ENCODE measurements at places on chromosomes 13 and 19.

DNA sequence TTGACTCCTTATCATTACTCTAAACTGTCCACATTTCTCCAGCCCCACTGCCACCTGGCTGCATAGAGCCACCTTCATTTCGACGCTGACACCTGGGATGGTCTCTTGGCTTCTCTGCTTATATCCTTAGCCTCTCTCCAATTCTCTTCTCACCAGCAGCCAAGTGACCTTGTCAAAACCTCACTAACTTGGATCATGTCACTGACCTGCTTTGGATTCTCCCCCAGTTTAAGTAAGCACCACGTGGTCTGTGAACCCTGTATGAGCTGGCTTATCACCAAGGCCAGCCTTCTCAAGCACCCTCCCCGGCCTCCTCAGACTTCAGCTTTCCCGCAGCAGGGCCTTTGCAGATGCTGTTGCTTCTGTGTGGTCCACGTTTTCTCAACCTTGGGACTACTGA, 12.3 kb upstream of the GGACT start:
- DNase-seq = no peak

DNA sequence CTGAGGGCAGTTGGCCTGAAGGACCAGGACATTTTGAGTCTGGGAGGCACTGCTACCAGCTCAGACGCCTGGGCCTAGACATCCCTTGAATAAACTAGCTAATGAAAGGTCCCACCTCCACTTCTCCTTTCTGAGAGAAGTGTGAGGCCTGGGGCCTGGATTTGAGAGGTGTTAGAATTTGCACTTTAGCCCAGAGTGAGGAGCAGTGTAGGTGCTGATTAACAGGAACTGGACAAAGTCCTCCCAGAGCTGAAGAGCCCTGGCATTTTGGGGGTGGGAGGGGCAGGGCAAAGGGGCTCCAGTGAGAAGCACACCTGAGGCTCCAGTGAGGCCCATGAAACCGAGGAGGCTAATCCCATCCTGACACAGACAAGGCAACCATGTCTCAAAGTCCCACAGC, 15.2 kb upstream of the SLC1A5 start:
- DNase-seq = no peak

DNA sequence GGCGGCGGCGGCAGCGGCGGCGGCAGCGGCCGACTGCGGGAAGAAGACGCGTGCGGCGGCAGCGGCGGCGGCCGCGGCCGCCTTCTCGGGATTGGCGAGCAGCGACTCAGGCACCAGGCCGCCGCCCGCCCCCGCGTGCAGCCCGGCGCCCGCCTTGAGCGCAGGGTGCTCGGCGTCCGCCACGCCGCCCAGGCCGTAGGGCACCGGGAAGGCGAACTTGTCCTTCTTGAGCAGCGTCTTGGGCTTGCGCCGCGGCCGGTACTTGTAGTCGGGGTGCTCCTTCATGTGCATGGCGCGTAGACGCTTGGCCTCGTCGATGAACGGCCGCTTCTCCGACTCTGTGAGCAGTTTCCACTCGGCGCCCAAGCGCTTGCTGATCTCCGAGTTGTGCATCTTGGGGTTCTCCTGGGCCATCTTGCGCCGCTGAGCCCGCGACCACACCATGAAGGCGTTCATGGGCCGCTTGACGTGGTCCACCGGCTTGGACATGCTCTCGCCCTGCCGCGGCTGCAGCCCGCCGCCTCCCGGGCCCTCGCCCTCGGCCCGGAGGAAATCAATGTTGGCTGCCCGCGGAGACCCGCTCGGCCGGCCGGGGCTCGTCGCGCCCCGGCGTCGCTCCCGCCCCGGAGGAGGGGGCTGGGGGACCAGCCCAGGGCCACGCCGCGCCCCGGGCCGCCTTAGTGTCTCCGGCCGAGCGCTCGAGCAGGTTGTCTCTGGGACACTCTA, 621 bp downstream of the SOX21 start:
- no peak for DNase-seq

DNA sequence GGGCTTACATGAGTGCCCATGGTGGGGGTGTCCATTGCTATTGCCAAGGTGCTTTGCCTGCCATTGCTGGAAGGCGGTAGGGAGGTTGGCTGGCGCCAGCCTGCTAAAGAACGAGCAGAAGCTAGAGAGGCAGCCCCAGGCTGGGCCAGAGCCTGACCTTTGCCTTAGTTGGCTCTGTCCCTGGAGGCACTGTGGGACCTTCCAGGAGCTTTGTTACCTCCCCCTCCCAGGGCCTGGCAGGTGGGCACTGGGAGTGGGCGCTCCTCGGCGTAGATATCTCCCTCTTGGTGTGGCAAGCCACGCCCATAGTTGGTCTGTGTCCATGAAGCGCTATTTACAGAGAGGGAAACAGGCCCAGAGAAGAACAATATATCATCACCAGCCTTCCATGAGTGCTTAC, 2.3 kb upstream of the SLC25A42 start:
- no peak for DNase-seq

DNA sequence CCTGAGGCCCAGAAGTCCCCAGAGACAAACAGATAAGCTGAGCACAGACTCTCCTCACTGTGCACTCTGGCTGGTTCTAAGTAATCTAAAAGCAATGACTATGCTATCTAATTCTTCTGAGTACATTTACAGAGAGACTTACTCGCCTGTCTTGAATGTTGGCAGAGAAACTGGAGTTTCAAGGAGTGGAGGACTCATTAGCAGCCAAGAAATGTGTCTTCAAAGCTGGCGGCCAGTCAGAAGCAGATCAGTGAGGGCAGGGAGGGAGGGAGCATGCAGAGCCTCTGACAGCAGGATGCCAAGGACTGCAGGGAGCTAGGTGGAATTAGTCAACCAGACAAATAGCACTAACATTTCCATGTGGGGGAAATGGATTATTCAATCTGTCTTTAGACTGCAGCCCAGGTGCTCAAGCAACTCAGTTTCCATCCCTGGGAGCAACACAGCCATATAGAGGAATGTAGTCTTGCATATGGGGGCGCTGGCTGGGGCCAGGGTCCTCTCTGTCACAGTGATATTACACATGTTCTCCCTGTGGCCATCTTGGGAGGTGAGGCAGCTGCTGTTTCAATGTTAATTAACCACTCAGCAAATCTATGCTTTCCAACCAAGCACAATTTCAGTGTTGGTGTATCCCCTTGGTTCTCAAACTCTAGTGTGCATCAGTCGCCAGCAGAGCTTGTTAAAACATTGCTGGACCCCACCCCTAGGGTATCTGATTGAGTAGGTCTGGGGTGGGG, 97.9 kb downstream of the CCNA1 start:
- no peak for DNase-seq

DNA sequence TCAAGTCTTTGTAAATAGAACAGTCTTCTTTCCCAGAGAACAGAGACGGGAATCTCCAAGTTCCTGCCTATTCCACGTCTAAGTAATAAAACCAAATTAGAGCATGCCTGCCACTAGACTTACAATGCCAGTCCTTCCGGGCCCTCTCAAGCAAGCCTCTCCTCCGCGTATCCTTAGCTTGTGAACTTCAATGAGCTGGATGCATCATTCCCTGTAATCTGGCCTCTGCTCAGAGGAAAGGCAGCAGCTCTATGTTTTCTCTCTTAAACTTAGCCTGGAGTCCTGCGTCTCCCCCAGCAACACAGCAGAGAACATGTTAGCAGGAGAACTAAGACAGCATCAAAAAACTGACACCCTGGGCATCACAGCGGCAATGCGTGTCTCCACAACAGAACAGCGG, 8.2 kb downstream of the NALCN start:
- no peak for DNase-seq

- peak; percentile 48 for DNase-seq
These were observed 10.6 kb downstream of the POU2F2 start for GRCh38 chr19:42121656-42122069.

GRCh38 chr13:107088061-107088460, 520.1 kb upstream of the ARGLU1 start:
- DNase-seq = no peak

GRCh38 chr19:3503036-3503572, 2.6 kb upstream of the DOHH start:
- no peak for DNase-seq

- DNase-seq = no peak
These were observed 1584.5 kb upstream of the MIR17HG start for GRCh38 chr13:89763005-89763404.

DNA sequence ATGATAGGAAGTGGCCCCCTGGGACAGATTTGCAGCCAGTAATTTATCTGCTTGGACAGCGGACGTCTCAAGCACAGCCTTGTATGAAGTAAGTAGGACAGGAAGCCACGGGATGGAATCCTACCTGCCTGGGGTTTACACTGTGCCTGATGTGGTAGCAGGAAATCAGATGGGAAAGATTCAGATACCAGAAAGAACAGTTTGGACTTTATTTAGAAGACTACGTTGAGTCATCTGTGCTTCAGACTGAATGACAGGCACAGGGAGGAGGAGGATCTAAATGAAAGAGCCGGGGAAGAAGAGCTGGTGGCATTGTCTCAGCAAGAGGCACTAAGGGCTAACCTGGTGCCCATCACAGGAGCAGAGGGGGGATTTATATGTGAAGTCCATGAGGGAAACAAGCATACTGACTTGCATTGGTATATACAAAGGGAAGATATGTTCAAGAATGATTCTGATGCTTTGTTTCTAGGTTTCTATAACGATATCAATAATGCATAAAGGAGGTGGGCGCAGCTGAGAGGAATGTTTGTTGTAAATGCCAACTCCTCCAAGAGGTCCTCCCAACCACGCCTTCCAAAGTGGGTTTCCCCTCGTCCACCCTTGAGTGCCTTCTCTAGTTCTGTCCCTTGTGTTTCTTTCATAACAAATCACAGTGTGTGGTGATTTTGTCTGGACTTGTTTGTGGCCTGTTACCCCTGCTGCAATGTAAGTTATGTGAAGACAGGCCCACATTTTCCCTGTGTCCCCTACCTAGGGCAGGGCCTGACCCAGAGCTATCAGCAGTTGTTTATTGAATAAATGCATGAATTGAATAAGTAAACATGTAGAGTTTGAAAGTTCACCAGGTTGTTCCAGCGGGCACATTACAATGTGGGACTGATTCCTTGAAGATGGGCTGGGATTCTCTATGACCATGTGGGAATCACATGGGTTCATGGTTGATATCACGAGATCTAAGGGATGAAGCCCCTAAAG, 328.4 kb downstream of the SLC7A1 start:
- no peak for DNase-seq

- DNase-seq = no peak
These were observed 562.5 kb downstream of the GPC6 start for GRCh38 chr13:93789058-93789457.

- no peak for DNase-seq
These were observed 178.4 kb downstream of the FGF9 start for GRCh38 chr13:21849323-21849722.

- DNase-seq = no peak
These were observed 80.3 kb upstream of the MRI1 start for GRCh38 chr19:13684021-13684420.

- DNase-seq = no peak
These were observed 276.4 kb downstream of the KCNRG start for GRCh38 chr13:50291611-50292010.

- DNase-seq = no peak
These were observed 1899.4 kb downstream of the PCDH9 start for GRCh38 chr13:65330691-65331090.

DNA sequence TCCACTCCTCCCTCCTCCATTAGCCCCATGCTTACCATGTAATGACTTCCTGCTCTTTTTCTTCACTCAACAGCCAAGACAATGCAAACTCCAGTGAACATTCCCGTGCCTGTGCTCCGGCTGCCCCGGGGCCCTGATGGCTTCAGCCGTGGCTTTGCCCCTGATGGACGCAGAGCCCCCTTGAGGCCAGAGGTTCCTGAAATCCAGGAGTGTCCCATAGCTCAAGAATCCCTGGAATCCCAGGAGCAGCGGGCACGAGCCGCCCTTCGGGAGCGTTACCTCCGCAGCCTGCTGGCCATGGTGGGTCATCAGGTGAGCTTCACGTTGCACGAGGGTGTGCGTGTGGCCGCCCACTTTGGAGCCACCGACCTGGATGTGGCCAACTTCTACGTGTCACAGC, 2.9 kb upstream of the PPP1R37 start:
- no peak for DNase-seq

- DNase-seq = no peak
These were observed 2.7 kb upstream of the TFDP1 start for GRCh38 chr13:113581871-113582270.

DNA sequence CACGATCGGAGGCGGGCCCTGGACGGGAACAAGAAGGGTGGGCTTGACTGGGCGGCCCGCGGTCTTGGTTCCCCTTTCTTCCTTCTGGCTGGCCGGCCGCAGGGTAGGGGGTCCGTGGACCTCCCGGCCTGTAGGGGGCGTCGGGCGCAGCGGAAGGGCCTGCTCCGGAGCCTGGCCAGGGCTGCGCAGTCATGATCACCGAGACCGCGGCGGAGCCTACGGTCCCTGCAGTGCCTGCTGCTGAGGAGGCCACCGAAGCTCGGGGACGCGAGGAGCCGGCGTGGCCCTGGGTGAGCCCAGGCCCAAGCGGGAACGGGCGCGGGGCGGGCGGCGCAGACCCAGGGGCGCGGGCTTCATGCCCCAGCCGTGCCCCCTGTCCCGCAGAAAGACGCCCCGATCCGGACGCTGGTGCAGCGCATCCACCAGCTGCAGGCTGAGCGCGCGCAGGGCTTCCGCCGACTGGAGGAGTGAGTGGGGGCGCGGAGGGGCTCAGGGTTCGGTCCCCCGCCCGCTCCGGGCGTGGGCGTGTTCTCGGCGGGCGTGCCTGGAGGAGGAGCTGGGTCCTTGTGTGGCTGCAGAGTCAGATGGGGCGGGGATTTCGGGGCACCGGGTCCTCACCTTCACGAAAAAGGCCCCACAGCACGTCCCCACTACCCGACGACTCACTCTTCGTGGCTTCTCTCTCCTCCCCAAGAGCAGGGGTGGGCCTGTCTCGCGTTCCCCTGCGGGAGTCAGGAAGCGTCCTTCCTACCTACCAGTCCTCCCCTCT, at the start of gene REX1BD:
REX1BD (plus strand) TSS at position 188 of the 769 bp plus-strand sequence; CDS start at position 192, 4 bp downstream.
- DNase-seq = peak; percentile 80

DNA sequence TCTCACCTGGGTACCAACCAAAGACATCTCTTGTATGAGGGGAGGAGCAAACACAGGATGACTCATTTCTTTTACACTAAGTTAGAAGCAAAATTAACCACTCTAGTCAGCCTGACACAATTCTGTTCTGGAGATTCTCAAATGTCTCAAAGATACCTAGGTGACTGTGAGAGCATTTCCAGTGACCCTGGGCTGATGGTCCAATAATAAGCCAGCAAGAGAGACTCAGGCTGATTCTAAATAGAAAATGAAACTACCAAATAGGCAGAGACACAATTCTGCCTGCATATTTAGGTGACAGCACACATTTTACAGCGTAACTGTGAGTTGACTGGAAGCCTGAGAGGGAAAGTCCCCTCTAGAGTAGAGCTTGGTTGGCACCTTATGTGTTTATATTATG, 16.3 kb downstream of the ZNF91 start:
- no peak for DNase-seq

DNA sequence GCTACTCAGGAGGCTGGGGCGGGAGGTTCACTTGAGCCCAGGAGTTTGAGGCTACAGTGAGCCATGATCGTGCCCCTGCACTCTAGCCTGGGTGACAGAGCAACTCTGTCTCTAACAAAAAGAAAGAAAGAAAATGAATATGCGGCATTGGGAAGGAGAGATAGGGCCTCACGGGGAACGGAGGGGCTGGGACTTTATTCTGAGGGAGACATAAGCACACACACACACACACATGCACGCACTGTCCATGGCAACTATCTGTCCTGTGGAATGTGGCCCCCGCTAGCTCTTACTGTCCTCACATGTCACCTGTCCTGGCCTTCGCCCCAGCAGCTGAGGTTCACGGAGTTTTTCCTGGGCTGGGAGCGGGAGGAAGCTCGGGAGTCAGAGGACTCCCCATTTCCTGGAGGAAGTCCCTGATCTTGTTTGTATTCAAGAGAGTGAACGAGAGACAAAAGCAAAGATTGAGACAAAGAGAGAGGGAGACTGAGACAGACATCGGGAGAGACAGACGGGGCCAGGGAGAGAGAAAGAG, 654 bp downstream of the STAP2 start:
- no peak for DNase-seq

- no peak for DNase-seq
These were observed 15.9 kb upstream of the S1PR4 start for GRCh38 chr19:3162418-3163229.
